ENCODE measurements at places on chromosomes 6 and 20.

GRCh38 chr6:10412461-10413261 is 2.2 kb downstream of the TFAP2A start:
- DNase-seq, result peak; percentile 53

GRCh38 chr6:80440496-80441115 is 334.1 kb downstream of the BCKDHB start:
- no peak for DNase-seq

GRCh38 chr20:7375905-7376304 is 564.4 kb downstream of the HAO1 start:
- peak; percentile 18 for DNase-seq

- no peak for DNase-seq
Measured at GRCh38 chr6:145189836-145190235, 545.5 kb downstream of the EPM2A start.

DNA sequence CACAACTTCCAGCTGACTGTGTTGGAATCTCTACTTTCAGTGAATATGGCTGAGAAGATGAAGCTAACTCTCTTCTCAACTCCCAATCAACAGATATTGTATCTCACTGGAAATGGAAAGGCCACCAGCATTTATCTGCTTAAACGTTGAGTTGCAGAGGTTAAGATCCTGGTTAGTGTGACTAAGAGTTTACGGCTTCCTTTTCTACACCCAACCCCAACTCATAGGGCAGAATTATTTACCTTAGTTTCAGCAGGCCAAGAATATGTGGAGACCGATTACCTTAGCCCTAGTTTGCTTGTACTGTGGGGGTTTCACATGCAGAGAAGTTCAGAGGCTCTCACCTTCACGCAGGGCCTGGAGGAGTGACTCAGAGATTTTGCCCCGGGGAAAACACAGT is 1026.6 kb downstream of the EYS start:
- DNase-seq, result no peak

DNA sequence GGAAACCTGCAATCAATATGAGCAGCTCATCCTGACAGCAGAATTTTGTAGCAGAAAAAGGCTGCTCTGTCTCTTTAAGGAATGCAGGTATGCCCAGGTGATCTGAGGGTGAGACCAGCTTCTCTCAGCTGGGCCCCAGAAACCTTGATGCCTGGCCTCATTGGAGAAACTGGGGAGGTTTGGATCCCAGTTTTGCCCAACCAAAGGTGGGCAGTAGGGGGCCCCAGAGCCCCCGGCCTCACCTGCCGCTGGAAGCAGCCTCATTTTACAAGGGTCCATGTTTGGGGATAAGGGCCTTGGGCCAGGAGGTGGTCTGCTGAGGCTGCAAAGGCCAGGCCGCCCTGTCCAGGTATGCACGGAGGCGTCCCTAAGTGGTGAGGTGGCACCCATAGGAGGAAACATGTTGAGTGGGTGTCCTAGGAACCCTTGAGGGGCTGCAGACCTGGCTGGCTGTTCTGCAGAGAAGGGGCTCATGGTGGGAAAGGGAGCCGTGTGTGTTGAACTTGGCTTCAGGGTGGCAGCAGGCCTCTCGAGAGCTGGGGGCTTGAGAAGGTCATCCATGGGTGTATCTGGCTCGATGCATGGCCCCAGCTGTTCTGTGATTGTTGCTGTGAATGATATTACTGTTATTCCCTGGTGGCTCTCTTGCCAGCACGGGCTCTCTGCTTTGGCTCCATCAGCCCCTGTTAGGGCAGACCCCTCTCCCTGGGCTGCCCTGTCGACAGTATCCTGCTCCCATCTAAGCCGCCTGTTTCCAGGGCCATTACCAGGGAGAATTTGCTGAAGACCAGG is 208.4 kb downstream of the CDH4 start:
- no peak for DNase-seq

GRCh38 chr6:15265787-15266186 is 19.9 kb downstream of the JARID2 start:
- no peak for DNase-seq

GRCh38 chr6:132445201-132445951 is 44.1 kb upstream of the MOXD1 start:
- DNase-seq, result peak; percentile 46

DNA sequence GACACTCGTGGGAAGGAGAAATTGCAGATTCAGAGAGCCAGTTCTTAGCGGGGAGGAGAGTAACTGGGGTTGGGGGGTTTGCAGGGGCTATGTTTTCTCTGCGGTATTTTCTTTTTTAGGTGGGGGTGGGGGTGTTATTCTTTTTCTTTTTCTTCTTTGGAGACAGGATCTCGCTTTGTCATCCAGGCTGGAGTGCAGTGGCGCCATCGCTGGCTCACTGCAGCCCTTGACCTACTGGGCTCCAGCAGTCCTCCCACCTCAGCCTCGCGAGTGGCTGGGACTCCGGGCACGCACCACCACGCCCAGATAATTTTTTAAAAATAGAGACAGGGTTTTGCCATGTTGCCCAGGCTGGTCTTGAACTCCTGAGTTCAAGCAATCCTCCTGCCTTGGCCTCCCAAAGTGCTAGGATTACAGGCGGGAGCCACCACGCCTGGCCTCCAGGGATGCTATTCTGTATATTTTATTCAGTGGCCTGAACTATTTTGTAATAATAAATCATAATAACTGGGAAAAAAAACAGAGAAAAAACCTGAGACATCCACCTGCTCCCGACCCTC is 57.3 kb downstream of the UBE2V1 start:
- DNase-seq, result no peak

GRCh38 chr6:47371139-47371869 is 61.6 kb upstream of the TNFRSF21 start:
- DNase-seq, result no peak

GRCh38 chr20:62642666-62643520 is 590 bp downstream of the SLCO4A1 start:
- no peak for DNase-seq

DNA sequence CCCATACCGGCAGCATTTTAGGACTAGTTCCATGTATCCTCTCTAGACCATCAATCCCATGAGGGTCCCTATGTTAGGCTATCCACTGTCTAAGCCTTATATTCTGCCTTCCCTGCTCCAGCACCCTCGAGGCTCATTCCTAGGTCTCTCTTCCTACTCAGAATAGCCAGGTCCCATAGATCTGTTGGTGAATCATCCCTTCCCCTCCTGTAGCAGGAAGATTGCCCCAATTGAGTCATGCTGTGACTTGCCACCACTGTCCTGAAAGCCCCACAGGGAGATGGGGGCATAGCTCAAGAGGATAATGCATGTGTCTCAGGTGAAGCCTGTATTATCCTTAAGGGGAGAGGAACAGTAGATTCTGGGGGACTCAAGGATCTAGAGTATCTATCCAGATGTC is 143.1 kb upstream of the MOCS1 start:
- DNase-seq, result no peak

All from myocyte (in vitro differentiated cells).